Mammary epithelial cell (primary cell): ENCODE measurements at places on chromosomes 2 and 18. TPM values are rescaled to one million over a fixed set of nuclear protein-coding genes. Genes with fewer than 3 reads are reported as not detected.
A peak's percentile ranks its signal among the peaks of the same experiment; 100 is the strongest.

DNA sequence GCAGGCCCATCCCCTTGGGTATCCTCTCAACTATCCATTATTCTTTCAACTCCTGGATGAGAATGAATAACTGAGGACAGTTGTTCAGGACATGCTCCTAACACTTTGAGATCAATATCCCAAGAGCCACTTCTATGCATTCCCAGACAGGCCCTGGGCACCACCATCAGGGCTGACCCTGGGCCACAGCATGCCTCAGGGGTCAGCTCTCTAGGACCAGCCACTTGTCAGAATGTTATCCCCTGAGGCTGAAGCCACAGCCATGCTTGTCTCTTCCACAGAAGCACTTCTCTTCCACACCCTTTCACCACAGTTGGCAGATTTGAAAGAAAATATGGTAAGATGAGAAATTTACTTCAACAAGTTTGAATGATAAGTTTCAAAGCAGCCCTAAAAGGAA, 28.7 kb downstream of the SLC14A1 start:
- no peak for DNase-seq

DNA sequence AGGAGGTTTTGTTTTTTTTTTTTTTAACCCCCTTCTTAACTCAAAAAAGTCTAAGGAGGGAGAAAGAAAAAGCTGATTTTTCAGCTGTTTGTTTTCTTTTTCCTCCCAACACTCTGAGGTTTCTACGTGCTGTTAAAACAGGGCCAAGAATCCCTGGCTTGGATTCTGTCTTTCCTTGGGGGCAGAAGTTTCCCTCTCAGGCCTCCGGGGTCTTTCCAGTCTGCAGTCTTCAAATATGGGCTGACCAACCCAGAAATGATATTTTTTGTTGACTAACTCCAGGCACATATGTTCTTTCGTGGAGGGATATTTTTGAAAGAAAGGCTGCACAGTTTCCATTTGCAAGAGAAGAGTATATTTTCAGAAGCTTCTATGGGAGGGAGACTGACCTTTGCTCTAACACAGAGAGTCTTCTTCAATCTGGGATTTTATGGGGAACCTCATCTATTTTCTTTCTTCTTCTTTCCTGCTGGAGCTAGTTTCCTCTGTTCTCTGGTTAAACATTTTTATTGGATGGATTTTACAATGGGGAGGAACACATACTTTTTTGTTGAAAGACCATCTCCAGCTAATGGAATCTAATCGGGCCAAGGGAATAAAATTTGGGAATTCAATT, 93.3 kb upstream of the SPRED2 start:
- no peak for DNase-seq

DNA sequence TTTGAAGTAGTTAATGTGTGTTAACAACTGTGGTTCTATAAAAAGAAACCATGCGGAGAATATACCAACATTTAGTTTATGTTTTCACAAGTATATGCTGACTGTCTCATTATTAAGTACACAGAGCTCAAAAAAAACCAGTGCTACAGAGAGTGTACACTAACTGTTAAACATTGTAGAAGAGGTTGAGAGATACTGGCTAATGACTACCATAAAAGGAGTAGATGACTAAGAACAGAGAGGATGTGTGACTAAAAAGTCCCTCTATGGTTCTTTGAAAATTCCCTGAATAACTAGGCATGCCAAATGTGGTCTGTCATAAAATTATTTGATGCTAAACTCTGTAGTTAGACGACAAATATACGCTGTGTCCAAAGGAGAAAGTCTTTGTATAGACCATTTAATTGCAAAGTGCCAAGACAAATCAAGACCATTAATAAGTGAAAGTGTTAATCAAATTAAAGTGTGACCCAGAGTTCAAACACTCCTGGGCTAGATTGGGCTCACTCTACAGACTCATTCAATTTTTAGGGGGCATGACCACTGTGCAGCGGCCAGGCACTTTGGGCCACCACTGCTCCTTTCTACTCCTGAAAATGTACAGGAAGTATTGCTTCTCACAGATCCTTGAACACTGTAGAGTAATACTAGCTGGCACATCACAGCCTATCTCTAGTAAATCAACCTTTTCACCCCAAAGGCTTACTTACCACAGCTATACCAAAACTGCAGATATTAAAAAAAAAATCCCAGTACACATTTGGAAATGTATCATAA, 45.1 kb upstream of the SERTAD2 start:
- peak; percentile 80 for DNase-seq

CRYBA2 gene
- not detected in 2 replicates for total RNA-seq

ANKRD30BL gene
- not detected for total RNA-seq

SERPINB11 gene
- not detected in 2 replicates for total RNA-seq
